ENCODE measurements at places on chromosomes 12 and 14.

- no peak for DNase-seq
- no peak overlapping the region for H3K27ac ChIP-seq
- no peak overlapping the region for H3K4me3 ChIP-seq
- H3K36me3 ChIP-seq = no peaks in the 10 kb centered on the region
- no peaks in the 10 kb centered on the region for H3K4me1 ChIP-seq
Measured at GRCh38 chr14:91078095-91078737, 17.8 kb upstream of the RPS6KA5 start.

- no peak for DNase-seq
- no peaks in the 10 kb centered on the region for H3K27me3 ChIP-seq
- no peak overlapping the region for H3K27ac ChIP-seq
- peaks cover 3% of the 10 kb centered on the region for H3K4me1 ChIP-seq
- H3K4me3 ChIP-seq = no peak overlapping the region
Measured at GRCh38 chr14:24673059-24673458, 39.1 kb upstream of the GZMB start.

- no peak overlapping the region for H3K4me3 ChIP-seq
- H3K27me3 ChIP-seq = no peaks in the 10 kb centered on the region
- no peak overlapping the region for H3K27ac ChIP-seq
- H3K4me1 ChIP-seq = no peaks in the 10 kb centered on the region
- no peaks in the 10 kb centered on the region for H3K36me3 ChIP-seq
- no peak for DNase-seq
Measured at GRCh38 chr12:115521771-115522409, 755.6 kb downstream of the MED13L start.

DNA sequence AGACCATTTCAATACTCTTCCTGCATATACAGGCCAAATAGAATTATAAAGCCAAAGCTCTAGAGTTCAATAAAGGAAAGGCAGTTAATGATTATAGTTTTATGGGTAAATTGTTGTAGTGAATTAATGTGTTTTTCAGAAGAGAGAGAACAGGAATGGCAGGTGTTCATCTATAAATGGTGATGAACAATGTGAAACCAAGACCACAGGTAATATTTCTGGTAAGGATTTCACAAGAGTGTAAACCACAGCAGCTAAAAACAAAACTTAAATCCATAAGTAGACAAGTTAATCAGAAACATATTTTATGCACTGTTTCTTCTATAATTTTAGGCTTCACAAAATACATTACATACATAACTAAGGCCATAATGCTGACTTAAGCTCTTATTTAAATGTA, 204.4 kb downstream of the SYT1 start:
- no peaks in the 10 kb centered on the region for H3K4me1 ChIP-seq
- H3K4me3 ChIP-seq = no peak overlapping the region
- H3K36me3 ChIP-seq = no peaks in the 10 kb centered on the region
- DNase-seq = no peak
- no peaks in the 10 kb centered on the region for H3K27me3 ChIP-seq
- no peak overlapping the region for H3K27ac ChIP-seq

GRCh38 chr12:95102916-95103671, 29.7 kb upstream of the NR2C1 start:
- DNase-seq = no peak
- H3K27me3 ChIP-seq = no peaks in the 10 kb centered on the region
- H3K4me3 ChIP-seq = no peak overlapping the region
- no peaks in the 10 kb centered on the region for H3K36me3 ChIP-seq

DNA sequence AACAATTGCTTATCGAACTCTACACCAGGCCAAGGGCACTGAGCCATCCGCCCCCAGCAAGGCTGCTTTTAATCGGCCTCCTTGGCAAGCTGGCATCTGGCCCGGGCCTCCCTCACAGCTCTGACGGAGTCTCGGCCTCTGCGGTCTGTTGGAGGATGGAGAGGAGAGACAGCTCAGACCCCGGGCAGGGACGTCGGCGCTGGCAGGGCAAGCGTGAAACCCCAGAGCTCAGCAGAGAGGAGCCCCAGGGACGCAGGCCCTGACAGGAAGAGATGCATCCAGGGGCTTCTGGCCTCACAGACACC, 17.5 kb downstream of the CAMKK2 start:
- no peaks in the 10 kb centered on the region for H3K27me3 ChIP-seq
- DNase-seq = no peak
- H3K4me1 ChIP-seq = no peaks in the 10 kb centered on the region
- H3K4me3 ChIP-seq = no peak overlapping the region

DNA sequence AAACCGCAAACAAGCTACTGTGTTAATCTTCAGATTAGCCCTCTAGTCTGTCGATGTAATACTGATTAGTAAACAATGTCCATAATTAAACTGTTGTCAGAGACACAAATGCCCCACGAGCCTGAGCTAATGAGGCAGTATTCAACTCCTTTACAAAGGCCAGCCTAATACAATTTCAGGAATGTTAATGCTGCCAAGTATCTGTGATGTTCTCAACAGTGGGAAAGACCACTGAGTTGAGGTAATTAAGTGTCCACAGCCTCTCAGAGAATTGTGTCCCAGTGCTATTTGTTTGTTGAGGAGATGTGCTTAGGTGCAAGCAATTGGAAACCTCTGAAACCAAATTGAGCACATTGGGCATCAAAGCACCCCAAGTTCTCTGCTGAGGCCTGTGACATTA, 139.4 kb upstream of the CDKN3 start:
- H3K4me1 ChIP-seq = no peaks in the 10 kb centered on the region
- H3K27ac ChIP-seq = no peak overlapping the region
- DNase-seq = no peak
- H3K4me3 ChIP-seq = no peak overlapping the region

- H3K27ac ChIP-seq = no peak overlapping the region
- H3K4me3 ChIP-seq = no peak overlapping the region
- H3K36me3 ChIP-seq = no peaks in the 10 kb centered on the region
- H3K27me3 ChIP-seq = no peaks in the 10 kb centered on the region
- no peaks in the 10 kb centered on the region for H3K4me1 ChIP-seq
Measured at GRCh38 chr14:59926534-59926933, 6.6 kb downstream of the LRRC9 start.

- H3K27ac ChIP-seq = no peak overlapping the region
- H3K27me3 ChIP-seq = no peaks in the 10 kb centered on the region
- no peak overlapping the region for H3K4me3 ChIP-seq
- H3K4me1 ChIP-seq = no peaks in the 10 kb centered on the region
Measured at GRCh38 chr12:127552838-127553237, 714.1 kb upstream of the TMEM132C start.

DNA sequence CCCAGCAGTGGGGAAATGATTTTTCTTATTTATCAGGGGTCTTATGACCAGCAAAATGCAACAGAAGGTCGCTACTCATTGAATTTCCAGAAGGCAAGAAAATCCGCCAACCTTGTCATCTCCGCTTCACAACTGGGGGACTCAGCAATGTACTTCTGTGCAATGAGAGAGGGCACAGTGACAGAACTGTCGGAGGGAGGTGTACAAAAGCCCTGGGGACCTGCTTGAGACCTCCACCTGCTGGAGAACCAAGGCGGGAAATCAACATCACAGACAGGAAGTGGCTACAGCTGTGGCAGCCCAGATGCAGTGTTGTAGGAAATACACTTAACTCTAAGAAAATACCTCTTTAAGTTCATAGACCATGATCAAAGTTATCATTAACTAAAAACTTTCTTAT, 250.9 kb upstream of the OR4E1 start:
- no peak overlapping the region for H3K27ac ChIP-seq
- no peak overlapping the region for H3K4me3 ChIP-seq
- H3K4me1 ChIP-seq = no peaks in the 10 kb centered on the region
- no peak for DNase-seq
- H3K36me3 ChIP-seq = no peaks in the 10 kb centered on the region

DNA sequence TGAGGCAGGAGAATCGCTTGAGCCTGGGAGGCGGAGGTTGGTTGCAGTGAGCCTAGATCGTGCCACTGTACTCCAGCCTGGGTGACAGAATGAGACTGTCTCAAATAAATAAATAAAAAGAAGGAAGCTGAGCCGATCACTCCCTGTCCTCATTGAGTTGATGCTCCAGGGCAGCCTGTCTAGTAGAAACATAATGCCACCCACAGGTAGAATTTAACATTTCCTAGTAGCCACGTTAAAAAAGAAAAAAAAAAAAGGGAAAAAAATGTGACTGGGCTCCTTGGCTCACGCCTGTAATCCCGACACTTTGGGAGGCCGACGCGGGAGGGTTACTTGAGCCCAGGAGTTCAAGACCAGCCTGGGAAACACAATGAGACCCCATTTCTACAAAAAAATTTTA, 135.7 kb downstream of the SCARB1 start:
- H3K27me3 ChIP-seq = no peaks in the 10 kb centered on the region
- no peak for DNase-seq
- no peaks in the 10 kb centered on the region for H3K36me3 ChIP-seq
- peak overlapping the region; percentile 68 for H3K27ac ChIP-seq
- H3K4me3 ChIP-seq = no peak overlapping the region
- peaks cover 11% of the 10 kb centered on the region for H3K4me1 ChIP-seq

DNA sequence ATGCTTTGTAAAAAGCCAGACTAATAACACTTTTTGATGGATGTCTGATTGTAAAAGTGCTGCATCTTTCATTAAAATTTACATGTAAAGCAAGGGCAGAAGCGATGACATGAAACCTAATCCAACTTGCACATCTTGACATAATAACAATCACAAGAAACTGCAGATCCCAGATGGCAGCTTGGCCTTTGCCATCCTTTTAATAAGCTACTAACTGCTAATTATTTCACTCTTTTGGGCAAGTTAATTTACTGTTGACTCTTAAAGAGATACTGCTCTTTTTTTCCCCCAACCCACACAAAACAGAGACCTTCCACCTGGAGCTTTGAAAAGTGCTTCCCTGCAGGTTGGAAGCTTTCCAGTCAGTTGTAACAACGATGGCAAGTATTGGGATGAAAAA, 137.5 kb downstream of the NRXN3 start:
- H3K4me1 ChIP-seq = no peaks in the 10 kb centered on the region
- H3K36me3 ChIP-seq = no peaks in the 10 kb centered on the region
- H3K27ac ChIP-seq = no peak overlapping the region
- no peak for DNase-seq
- H3K27me3 ChIP-seq = no peaks in the 10 kb centered on the region

DNA sequence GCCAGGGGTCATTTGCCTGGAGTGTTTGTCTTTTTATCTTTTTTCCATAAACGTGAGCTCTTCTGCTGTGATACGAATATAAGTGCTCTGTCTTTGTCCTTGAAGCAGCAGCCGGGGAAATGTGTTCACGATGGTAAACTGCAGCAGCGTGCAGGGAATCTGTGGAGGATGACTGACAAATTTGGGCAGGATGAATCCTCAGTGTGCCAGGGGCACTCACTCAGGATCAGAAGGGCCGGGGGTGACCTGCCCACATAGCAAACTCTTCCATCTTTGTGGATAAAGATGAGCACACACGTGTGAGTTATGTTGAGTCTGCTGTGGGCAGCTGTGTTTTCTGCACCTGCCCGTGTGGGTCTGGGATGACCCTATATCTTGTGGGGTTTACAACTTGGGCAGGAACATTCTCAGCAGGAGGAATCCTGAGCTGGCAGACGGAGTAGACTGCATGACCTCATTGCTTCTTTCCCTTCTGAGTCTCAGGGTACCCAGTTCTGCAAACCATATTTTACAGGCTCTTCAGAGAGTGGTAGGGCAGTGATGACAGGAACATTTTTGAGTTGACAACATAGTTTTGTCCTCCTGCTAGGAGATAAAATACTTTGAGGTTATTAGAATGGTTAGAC, 711 bp downstream of the ANO4 start:
- DNase-seq = no peak
- no peaks in the 10 kb centered on the region for H3K4me1 ChIP-seq
- no peak overlapping the region for H3K27ac ChIP-seq
- H3K36me3 ChIP-seq = no peaks in the 10 kb centered on the region

DNA sequence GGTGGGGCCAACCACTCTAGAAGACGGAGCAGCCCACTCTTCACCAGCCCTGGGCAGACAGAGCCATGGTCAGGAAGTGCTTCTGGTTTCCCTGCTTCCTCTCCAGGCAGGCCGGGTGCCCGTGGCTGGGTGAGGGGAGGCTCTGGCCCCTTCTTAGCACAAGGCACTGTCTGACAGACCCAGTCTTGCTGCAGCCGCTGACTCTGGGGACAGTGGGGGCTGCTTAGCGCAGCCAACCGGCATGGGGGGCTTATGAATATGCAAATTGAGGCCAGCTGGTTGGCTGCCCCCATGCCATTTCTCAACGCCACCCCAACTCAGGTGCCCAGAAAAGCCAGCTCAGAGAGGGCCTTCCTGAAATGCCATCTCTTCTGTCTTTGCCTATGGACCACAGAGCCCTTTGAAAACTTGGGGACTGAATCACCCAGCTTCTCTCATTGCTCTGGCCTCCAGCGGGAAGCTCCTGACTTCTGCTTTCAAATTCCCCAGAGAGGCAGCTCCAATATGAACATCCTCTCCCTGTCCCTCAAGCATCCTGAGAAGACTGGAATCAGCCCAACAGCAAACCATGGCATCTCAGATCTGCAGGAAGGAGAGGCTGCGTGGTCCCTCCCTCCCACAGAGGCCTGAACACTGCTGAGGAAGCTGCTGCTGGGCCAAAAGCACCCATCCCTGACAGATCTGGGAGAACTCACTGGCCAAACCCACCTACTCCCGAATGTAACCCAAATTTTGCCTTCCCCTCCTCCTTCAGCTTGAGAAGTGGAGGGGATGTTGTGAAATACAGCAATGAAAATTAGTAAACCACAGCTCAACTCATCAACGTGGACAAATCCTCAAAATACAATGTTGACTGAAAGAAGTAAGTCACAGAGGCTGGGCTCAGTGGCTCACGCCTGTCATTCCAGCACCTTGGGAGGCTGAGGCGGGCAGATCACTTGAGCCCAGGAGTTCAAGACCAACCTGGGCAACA, at the start of gene PROX2:
PROX2 (minus strand) TSS at position 205 of the 973 bp plus-strand sequence. CDS start 12,311 bp downstream, outside the sequence.
- no peaks in the 10 kb centered on the region for H3K27me3 ChIP-seq
- H3K27ac ChIP-seq = no peak within 1 kb of the TSS
- no peaks in the 10 kb centered on the region for H3K36me3 ChIP-seq
- peaks cover 5% of the 10 kb centered on the region for H3K4me1 ChIP-seq
- no peak for DNase-seq

- no peaks in the 10 kb centered on the region for H3K27me3 ChIP-seq
- no peaks in the 10 kb centered on the region for H3K4me1 ChIP-seq
- no peak overlapping the region for H3K27ac ChIP-seq
- no peak overlapping the region for H3K4me3 ChIP-seq
Measured at GRCh38 chr12:41983856-41984255, 160.8 kb downstream of the GXYLT1 start.

- no peaks in the 10 kb centered on the region for H3K4me1 ChIP-seq
- no peak overlapping the region for H3K27ac ChIP-seq
- H3K36me3 ChIP-seq = no peaks in the 10 kb centered on the region
- no peak for DNase-seq
- H3K4me3 ChIP-seq = no peak overlapping the region
Measured at GRCh38 chr12:125157177-125157576, 91.9 kb downstream of the AACS start.

DNA sequence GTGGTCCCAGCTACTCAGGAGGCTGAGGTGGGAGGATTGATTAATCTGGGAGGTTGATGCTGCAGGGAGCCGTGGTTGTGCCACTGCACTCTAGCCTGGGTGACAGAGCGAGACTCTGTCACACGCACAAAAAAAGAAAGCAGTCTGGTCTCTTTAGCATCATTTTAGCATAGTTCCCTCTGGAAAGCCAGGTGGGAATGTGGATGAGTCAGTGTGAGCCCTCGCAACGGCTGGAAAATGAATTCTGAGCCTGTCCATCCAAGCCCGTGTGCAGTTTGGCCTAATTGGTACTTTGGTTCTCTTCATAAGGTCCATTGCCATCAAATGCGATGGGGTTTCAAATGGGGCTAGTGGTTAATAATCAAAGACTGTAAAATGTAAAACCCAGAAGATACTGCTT, 2.4 kb downstream of the MYL2 start:
- peaks cover 4% of the 10 kb centered on the region for H3K4me1 ChIP-seq
- DNase-seq = no peak
- H3K27ac ChIP-seq = peak overlapping the region; percentile 73
- no peaks in the 10 kb centered on the region for H3K36me3 ChIP-seq
- H3K27me3 ChIP-seq = no peaks in the 10 kb centered on the region
- H3K4me3 ChIP-seq = no peak overlapping the region

GRCh38 chr12:76029982-76030340, 1.6 kb downstream of the PHLDA1 start:
- peaks cover 20% of the 10 kb centered on the region for H3K4me1 ChIP-seq
- no peaks in the 10 kb centered on the region for H3K36me3 ChIP-seq
- H3K4me3 ChIP-seq = peak overlapping the region; percentile 84
